ENCODE measurements at places on chromosomes 16 and 17.

GRCh38 chr17:59413014-59413766 is 81.7 kb downstream of the YPEL2 start:
- no peak for DNase-seq

DNA sequence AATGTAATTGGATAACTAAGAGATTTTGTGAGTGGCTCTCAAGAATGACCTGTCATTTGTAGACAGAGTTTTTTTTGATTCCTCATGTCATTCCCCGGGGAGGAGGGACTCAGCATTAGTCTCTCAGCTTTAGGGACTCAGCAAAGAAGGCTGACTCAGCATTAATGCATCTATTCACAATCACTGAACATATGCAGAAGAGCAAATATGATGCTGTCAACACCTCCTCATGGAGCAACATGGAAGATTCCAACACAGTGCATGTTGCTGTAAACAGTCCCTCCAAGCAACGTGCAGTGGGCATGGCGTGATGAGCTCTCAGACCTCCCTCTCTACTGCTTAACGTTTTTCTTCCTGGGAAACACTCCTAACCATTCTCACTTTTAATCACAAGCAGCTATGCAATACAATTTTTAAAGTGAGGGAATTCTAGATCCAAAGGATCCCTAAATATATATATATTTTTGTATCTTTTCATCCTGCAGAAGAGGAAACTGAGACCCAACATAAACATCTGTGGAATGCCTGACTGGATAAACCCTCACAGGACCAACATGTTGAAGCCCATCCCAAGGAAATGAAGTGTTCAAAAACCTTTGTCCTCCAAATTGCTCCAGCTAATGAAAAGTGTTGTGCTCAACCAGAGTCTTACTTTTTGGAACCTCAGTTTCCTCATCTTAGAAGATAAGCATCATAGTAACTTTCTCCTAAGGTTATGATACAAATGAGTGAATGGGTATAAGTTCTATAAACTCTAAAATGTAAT is 38.9 kb downstream of the TMEM100 start:
- no peak for DNase-seq

DNA sequence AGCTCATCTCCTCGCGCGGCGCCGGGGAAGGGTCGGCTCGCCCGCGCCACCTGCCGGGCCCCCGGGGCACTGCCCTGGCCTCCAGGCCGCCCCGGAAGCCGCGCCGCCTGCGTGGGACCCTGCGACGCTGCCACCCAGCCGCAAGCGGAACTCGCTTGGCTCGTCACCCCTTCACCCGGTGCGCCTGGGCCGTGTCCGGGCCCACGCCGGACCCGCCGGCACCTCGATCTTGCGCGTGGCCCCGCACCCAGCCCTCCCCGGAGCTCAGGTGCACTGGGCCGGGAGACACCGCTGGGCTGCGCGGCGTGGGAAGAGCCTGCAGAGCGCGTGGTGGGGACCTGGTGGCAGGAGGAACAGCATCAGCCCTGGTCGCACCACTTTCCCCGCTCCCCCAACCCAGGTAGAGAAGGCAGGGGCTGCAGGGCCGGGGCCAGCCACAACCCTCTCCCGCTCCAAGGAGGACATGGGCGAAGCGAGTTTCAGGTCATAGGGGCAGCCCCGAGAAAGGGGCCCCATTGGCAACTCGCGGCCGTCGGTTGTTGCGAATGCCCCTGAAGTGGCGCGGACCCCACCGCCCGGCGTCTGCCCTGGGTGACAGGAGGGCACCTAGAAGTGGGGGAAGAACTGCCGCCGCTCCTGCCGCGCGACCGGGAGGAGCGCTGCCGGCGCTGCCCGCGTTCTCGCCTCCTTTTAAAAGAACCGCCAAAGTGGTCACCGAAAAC is 363 bp upstream of the MIF4GD start:
- DNase-seq, result no peak

- no peak for DNase-seq
These were observed 44.3 kb downstream of the ADCY9 start for GRCh38 chr16:4071686-4072561.

DNA sequence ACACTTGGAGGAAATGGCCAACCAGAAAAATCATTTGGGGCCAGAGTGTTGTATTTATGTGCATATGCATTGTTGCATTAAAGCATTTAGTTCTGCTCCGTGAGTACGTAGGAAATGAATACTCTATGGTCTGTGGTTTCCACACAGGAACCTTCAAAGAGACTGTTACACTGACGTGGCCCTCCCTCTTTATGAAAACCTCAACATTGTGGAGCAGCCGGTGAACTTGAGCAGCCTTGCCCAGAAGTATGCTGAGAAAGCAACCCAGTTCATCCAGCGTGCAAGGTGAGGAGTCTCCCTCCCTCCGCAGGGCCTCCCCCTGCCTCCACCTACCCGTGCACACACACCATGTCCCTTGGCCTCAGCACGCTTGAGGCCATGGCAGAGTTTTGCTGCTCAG is 65.2 kb downstream of the ARSG start:
- no peak for DNase-seq
